ENCODE measurements at places on chromosomes 13 and 19. TPM values are rescaled to one million over a fixed set of nuclear protein-coding genes. Genes with fewer than 3 reads are reported as not detected.

GRCh38 chr19:7415857-7416371, 67.2 kb downstream of the ARHGEF18 start:
- no peak for DNase-seq

Gene SIGLEC5
- polyA plus RNA-seq: not detected

GRCh38 chr19:27997069-27997468, 1215.9 kb downstream of the UQCRFS1 start:
- DNase-seq: no peak

Gene AKAP8L
- polyA plus RNA-seq: 43.1 TPM

GRCh38 chr19:50626795-50627194, 12.9 kb downstream of the SYT3 start:
- DNase-seq: peak; percentile 3

DNA sequence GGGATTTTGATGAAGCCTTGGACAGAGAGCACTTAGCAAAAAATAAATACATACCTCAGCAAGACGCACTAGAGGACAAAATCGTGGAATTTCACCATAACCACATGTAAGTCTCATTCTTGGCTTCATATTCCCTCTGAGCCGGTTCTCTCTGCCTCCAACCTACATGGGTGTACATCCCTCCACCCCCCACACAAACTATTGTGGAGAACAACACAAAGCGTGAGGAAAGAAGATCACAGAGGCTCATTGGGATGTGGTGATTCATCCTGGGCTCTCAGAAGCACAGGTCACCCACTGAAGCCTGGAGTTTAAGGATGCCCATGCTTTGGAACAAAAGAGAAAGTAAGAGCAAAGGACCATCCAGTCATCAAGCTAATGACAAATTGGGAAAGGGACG, 192.2 kb downstream of the STK24 start:
- DNase-seq: peak; percentile 63

- DNase-seq: peak; percentile 96
These were observed 43.1 kb downstream of the PCCA start for GRCh38 chr13:100131863-100132574.

GRCh38 chr19:10270180-10270615, 722 bp upstream of the ICAM1 start:
- no peak for DNase-seq

DNA sequence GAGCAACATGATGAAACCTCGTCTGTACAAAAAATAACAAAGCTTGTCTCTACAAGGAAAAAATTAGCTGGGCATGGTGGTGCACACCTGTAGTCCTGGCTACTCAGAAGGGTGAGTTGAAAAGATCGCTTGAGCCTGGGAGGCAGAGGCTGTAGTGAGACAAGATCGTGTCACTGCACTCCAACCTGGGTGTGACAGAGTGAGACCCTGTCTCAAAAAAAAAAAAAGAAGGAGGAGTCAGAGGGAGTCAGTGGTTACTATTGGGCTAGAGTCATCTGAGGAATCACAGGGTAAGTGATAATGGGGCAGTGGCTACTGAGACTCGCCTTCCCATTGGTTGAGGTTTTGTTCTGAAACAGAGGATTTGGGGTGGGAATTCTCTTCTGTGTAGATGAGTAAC, 1.9 kb upstream of the GPI start:
- DNase-seq: no peak

Gene STOML3
- polyA plus RNA-seq: not detected

- no peak for DNase-seq
These were observed 1.4 kb downstream of the PEG3 start for GRCh38 chr19:56838909-56839651.

Gene CD79A
- polyA plus RNA-seq: 0.19 TPM

Gene ZNF180
- polyA plus RNA-seq: 2.8 TPM

- no peak for DNase-seq
These were observed 41.4 kb upstream of the POU2F2 start for GRCh38 chr19:42173695-42174094.

- DNase-seq: no peak
These were observed 1.0 kb downstream of the CLPP start for GRCh38 chr19:6362351-6362801.

DNA sequence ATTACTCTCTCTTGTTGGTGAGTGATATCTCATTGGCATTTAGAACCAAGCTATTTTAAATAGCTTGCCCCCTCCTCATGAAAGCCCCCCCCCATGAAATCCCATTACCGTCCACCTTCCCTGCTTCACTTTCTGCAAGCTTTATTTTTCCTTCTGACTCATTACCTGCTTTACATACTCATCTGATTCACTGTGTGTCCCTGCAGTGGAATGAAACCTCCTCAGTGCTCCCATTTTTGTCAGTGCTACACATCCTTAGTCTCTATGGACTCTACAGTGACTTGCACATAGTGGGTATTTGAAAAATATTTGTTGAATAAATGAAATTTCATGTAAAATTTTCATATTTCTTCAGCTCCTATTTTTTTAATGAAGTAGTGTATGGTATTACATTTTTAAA, 62.3 kb downstream of the DOCK9 start:
- DNase-seq: peak; percentile 31

Data from IMR-90 (cell line).